RPMI7951 (cell line): ENCODE measurements at places on chromosomes 2 and 18. TPM values are rescaled to one million over a fixed set of nuclear protein-coding genes. Genes with fewer than 3 reads are reported as not detected.

- no peak for DNase-seq
These were observed 5.1 kb downstream of the SLC39A10 start for GRCh38 chr2:195662138-195662537.

DNA sequence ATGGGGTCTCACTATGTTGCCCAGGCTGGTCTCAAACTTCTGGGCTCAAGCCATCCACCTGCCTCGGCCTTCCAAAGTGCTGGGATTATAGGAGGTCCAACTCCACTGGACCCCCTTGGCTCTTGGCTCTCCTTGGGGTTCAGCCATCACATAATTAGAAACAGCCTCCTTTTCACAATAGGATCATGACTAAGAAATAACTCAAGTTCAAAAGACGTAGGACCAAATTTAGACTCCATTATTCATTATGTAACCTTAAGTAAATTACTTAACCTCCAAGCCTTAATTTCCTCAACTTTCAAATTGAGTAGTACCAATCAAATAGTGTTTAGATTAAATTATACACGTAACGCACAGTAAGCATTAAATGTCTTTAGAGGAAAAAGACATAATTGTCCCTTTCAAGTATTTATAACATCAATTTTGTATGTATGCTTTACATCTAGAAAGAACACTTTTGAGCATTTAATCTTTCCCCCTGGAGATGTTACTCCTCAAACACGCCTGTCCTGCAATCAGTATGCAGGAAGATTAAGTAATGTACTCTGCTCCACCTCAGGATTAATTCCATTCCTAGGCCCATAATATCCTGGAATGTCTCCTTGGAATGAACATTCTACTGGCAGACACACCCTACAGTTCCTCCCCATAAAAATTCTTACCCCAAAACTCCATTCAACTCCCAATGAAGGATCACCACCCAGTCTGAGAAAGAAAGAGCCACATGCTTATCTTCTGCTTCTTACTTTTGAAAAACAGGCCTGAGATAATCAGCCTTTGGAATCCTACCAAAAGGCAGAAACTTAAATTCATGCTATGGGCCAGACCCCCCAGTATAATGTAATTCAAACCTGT, 49.1 kb downstream of the COBLL1 start:
- no peak for DNase-seq

- DNase-seq: no peak
These were observed 135.3 kb downstream of the TMEM163 start for GRCh38 chr2:134583462-134583861.

DNA sequence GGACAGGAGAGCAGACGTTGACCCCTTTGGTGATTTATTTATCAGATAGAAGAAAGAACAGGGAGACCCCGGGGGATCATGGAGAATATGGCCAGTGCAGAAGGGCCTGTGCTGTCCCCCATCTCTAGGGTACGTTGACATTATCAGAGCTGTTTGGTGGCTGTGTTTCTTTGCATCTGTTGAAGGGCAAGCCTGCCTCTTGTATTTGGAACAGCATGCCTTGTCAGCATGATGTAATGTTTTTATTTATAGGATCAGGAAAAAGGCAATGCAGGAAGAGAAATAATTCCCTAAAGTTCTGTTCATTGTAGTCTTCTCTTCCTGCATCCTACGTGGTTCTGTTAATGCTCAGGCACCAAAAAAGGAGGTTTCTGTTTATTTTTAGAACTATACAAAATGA, 49.8 kb upstream of the CABYR start:
- no peak for DNase-seq

TEX261 gene
- total RNA-seq: 59.6 and 61.3 TPM in 2 replicates

DYSF gene
- 1.2 and 2.3 TPM in 2 replicates for total RNA-seq

- no peak for DNase-seq
These were observed 28.2 kb downstream of the SDC1 start for GRCh38 chr2:20196657-20197161.

- DNase-seq: peak; percentile 59
These were observed 151.8 kb upstream of the STK17B start for GRCh38 chr2:196322973-196323810.

GRCh38 chr2:70962885-70963878, 15.2 kb upstream of the ANKRD53 start:
- no peak for DNase-seq

MC4R gene
- not detected in 2 replicates for total RNA-seq

GRCh38 chr2:211816754-211817153, 721.8 kb downstream of the ERBB4 start:
- no peak for DNase-seq

NAT8 gene
- not detected in 2 replicates for total RNA-seq

PLEKHM3 gene
- 6.7 and 6.8 TPM in 2 replicates for total RNA-seq

GRCh38 chr18:53441761-53442414, 782.6 kb downstream of the MBD2 start:
- DNase-seq: no peak

DNA sequence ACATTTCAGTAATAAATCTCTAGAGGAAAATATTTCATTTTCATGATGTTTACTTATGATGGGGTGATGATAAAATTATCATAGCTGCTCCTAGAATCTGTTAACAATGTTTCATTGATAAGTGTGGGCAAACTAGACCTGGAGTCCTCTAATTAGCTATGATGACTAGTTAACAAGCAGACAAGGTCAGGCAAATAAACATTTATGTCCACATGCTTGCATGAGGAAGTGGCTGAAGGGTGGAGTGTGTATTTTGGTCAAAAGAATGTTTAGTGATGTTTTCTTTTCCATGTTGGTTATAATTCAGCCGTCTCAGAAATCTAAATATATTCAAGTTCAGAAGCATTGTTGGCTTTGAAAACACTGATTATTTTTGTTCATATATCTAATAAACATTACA, 99.9 kb upstream of the FN1 start:
- DNase-seq: peak; percentile 47

CCDC138 gene
- total RNA-seq: 16.0 and 20.4 TPM in 2 replicates

DNA sequence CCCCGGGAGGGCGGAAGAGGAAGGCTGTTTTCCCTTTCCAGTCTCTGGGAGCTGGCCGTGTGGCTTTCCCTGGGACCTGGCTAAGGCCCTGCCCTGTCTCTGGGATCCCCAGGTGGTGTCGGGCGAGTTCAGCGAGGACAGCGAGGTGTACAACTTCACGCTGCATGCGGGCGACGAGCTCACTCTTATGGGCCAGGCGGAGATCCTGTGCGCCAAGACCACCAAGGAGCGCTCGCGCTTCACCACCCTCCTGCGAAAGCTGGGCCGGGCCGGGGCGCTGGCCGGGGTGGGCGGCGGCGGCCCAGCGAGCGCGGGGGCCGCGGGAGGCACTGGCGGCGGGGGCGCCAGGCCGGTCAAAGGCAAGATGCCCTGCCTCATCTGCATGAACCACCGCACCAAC, 11.2 kb downstream of the GAREM2 start:
- no peak for DNase-seq

- DNase-seq: no peak
These were observed 62.1 kb downstream of the RND3 start for GRCh38 chr2:150425121-150425955.

SLC19A3 gene
- not detected in 2 replicates for total RNA-seq

DNA sequence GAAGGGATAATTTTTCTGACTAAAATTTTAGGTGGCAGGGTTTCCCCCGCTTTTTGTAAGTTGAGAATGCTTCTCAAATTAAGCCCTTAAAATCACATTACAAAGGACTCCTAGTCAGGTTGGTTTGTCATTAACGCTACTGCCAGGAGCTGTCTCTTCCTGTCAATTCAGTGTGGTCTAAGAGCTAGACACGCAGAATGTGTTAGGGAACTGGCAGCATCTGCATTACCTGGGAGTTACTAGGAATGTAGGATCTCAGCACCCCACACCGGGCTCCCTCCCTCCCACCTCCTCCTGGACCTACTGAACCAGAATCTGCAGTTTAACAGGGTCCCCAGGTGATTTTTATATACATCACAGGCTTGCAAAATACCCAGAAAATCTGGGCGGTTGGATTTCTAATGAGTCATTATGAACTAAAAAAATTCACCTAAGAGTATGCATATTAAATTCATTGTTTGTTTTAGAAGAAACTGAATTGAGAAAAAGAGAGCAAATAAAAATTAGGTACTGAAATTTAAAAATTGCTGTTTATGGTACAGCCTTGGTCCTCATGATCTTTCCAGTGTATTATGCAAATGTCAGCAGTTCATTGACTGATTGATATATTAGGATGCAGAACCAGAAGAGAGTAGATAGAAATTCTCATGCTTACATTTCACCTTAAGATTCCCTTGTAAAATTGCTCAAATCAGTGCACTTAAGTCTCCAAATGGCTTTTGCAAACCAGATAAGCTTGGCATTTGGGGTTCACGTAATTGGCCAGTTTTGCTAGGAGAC, 130.9 kb upstream of the ITGA6 start:
- DNase-seq: no peak

DNA sequence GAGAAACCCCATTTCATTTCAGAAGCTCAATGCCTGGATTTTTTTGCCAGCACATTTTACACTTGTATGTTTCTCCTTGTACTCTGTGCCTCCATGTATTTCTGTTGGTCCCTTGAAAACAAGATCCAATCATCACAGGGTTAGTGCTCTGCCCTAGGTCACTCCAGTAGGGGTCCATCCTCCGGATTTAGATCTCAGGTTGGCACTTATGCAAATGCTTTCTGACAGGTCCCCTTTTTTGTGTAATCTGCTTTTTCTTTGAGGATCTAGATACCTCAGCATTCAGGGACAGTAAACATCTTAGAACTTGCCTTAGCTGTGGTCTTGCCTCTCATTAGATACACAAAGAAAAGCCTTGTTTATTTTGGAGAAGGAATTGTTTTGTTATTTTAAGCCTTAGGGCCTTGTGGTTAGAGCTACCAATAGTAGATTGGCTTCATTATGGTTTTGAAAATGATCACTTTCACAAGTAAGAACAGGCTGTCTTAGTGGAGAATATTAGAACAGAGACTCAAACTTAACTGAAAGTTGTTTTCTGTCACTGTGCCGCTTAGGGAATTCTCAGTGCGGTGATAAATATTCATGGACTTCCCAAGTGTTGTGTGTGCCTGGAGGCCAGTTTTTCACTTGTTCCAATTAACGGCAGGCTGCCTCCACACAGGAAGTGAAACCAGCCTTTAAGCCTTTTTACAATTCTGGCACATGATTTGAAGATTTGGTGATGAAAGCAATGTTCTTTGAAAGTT, 7.8 kb downstream of the MERTK start:
- peak; percentile 37 for DNase-seq

DNA sequence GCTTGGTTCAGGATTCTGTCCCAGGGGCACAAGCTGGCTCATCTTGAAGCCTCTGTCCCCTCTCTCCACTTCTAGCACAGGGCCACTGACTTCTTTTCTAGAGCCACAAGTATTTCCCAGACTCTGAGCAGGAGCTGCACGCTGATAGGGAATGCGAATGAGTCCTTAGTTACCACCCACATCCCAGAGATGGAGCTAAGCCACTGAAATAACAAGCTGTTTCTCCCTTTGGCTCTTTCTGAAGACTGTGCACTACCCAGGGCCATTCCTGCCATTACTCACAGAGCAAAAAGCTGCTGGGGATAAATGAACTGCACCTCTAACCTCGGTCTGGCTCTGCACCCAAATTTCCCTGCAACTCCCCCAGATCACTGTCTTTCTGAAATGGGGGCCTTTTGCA, 70.6 kb downstream of the TSN start:
- DNase-seq: no peak

- no peak for DNase-seq
These were observed 294.8 kb upstream of the NRP2 start for GRCh38 chr2:205387350-205388055.

- DNase-seq: no peak
These were observed 46.5 kb upstream of the NR4A2 start for GRCh38 chr2:156379071-156379470.

GBX2 gene
- total RNA-seq: 0.24 TPM in 1 of 2 replicates, not detected in the other

DNA sequence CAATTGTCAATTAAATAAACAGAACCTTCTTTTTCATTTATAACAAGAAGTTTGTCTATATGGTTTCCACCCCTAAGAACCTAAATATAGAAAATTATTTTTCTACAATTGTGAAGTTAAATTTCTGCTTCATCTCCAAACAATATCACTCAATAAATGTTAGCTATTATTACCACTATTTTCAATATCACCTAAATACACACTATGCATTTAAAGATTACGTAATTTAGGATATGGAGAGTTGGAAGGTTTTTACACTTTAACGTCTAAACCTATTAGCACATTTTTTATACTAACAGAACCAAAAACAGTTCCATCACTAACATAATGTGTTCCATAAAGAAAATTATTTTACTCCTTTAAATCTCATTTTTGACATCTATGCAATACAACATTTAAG, 48.0 kb downstream of the ROCK2 start:
- DNase-seq: no peak

DNA sequence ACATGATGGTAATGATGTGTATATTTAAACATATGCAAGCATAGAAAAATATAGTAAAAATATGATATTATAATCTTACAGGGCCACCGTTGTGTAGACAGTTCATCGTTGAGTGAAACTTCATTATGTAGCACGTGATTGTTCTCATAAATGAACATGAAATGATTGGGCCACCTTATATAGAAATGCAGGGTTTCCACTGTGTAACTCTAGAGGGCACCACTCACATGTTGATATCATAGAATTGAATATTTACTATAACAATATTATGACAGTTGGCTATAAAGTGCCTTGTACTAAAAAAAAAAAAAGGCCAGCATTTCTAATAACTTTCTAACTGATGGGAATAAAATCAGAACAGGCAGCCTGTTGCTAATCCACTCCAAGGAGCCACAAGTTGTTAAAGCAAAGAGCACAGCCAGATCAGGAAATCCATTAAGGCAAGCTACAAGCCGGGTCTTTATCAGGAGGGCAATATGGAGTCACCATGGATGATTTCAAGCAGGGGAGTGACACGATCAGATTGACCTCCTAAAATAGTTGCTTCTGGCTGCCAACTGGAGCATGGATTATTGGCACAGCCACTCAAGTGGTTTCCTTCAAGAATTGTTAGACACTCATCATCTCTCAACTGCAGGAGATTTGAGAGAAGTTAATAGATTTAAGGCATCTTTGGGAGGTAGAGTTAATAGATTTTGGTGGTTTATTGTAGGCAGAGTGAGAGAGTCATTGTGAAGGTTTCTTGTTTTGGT, 16.7 kb downstream of the IL1F10 start:
- DNase-seq: peak; percentile 17

MIB1 gene
- total RNA-seq: 36.0 and 40.4 TPM in 2 replicates

- peak; percentile 85 for DNase-seq
These were observed 77.2 kb upstream of the NFU1 start for GRCh38 chr2:69514406-69514805.

GREB1L gene
- total RNA-seq: 0.24 TPM in 1 of 2 replicates, not detected in the other

- no peak for DNase-seq
These were observed 234.4 kb downstream of the RNF152 start for GRCh38 chr18:61658431-61658830.

GRCh38 chr2:203533676-203534591, 1.2 kb downstream of the RAPH1 start:
- DNase-seq: peak; percentile 66
